ENCODE measurements at places on chromosomes 6 and 20.

DNA sequence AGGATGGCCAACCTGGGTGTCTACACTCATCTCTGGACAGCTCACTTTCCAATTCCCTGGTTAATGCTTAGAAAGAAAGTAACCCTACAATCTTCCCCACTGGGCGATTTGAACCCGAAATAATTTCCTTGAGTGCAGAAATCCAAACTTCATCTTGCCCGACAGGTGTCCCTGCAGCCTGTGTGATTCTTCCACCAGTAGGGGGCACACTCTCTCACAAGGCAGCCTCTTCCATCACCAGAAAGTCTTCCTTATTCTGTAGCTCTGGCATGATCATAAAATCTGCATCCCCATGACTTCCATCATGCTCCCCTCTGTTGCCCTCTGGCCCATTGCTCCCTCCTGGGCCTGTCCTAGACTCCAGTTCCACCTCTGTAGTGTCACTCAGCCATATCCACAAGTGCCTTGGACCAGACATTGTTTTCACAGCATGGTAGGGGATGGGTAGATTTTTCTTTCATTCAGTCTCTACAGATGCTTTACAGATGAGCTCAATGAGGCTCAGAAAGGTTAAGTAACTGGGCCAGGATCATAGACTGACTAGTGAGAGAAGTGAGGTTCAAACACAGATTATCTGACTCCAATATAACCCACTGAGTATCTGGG is 170.4 kb upstream of the SPTLC3 start:
- peak; percentile 7 for DNase-seq

- DNase-seq, result no peak
These were observed 46.3 kb downstream of the NINL start for GRCh38 chr20:25538838-25539665.

DNA sequence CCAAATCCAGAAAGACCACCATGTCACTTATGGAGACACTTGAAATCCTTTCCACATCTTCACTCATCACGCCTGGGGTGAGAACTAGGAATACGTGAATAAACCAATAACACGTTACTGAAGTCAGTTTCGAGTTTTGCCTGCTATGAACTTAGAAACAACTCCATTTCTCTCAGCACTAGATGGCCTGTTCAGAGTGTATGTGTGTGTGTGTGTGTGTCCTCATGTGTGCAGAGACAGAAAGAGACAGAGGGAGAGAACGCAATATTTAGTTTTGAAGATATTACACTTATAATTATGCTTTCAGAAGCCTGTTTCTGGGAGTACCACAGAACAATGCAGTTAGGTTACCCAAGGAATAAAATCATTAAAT is 81.2 kb upstream of the CCN6 start:
- DNase-seq, result no peak

DNA sequence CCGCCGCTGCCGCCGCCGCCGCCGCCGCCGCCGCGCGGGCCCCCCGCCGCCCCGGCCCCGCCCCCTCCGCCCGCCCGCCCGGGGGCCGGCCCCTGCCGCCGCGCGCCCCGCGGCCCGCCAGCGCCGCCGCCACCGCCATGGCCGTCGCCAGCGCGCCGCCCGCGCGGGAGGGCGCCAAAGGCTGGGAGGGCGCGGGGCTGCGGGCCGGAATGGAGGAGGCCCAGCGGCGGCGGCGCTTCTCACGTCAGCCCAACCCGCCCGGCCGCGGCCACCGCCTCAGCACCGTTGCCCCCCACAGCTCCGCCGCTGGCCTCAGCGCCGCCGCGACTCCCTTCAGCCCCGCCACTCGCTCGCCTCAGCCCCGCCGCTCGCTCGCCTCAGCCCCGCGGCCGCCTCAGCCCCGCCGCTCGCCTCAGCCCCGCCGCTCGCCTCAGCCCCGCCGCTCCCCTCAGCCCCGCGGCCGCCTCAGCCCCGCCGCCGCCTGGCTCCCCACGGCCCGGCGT is 258 bp downstream of the PHF10 start:
- DNase-seq, result peak; percentile 64

DNA sequence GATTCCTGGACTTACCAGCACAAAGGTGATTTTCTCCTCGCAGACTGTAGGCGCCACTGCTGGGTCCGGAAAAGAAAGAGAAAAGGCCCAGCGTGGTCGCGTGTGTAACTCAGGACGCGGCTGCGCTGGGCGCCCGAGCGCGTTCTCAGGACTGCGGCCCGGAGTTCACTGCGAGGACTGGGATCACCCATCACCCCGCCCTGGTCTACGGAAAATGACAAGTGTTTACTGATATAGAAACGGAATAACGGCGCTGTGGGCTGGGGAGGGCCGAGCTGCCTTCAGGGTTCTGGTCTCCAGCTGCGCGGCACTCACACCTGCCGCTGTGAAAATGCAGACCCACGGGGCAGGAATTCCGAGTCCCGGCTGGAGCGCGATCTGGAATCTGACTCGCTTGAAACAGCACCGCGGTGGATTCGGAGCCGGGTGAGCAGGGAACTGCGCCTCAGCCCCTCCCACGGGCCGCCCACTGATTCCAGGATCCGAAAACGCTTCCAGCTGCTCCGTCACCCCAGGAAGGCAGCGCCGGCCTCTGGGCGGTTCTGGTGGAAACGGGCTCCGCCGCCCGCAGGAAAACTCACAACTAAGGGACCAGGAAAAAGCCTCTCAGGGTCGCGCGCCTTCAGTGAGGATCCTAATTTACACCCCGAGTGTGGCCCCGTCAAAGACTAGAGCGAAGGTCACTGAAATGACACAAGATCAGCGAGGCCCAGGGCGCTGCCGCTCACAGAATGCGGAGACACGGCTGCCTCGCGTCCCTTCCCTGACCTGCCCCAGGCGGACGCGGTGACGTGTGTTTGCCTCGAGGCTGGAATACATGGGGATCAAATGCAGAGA is 34.5 kb downstream of the HLA-A start:
- DNase-seq, result peak; percentile 86

DNA sequence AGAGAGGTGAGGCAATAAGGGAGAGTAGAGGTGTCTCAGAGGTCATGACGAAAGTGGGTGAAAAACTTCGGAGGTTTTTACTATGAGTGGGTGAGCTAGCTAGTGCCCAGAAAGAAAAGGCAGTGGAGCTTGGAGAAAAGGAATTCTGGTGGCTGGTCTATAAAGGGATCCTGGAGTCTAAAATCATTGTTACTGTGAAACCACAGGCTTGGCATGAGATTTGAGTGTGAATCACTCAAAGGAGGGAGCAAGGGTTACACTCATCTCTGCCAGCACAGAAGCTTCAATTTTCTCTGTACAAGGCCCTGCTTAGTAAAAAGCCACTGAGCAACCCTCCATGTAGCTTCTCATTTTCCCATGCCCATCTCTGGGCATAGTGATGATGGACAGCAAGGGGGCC is 47.5 kb downstream of the CD83 start:
- no peak for DNase-seq

- DNase-seq, result no peak
These were observed 110.1 kb upstream of the SIM1 start for GRCh38 chr6:100574836-100575235.

DNA sequence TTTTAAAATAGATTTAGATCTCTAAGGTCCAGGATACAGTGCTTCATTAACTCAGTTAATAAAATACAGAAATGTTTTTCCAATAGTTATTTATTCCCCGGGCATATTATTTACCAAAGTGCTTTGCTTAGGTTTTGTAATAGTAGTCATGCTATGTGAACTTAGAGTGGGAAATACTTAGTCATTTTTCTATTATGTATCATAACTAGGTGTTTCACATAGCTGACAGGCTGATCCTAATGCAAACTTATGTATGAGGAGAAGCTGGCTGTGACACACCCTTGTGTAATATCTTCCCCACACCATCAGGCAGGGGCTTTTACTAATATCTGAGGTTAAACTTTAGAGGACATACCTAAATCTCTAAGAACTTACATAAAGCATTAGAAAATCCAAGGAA is 277.7 kb upstream of the RIMS1 start:
- no peak for DNase-seq

DNA sequence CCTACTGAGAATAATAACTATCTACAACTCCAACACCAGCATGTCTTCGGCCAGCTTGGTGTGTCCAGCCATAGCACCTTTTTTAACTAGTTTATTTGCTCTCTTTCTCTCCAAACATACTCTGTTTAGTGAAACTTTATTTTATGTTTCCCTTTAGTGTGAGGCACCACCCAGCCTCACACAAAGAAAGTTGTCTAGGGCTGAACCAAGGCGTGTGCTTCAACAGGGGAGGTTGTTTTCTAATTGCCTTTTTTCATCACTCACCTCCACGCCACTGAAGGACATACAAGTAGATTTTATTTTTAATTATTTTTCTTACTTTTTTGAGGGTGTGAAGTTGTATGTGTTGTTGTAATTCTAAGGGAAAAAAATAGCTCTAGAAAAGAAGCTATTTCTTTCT is 125.6 kb upstream of the MARCKS start:
- no peak for DNase-seq

- DNase-seq, result no peak
These were observed 405.7 kb downstream of the RFPL4B start for GRCh38 chr6:112752791-112753190.

DNA sequence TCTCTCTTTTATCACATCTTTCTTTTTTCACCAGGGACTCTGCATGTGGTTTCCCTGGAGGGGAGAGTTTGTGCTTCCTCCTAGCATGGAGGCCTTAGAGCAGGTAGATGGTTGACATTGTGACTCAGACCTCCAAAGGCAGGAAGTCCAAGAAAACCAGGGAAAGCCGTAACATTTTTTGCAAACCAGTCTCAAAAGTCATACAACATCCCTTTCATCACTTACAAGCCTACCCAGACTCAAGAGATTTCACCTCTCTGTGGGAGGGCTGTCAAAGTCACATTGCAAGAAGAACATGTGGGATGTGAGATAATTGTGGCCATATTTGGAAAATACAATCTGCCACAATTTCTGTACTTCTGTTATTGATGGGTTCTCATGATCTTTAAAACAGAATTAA is 46.2 kb downstream of the SNRNP48 start:
- no peak for DNase-seq

- DNase-seq, result no peak
These were observed 36.7 kb upstream of the RIPOR2 start for GRCh38 chr6:24972311-24972958.

GRCh38 chr20:56422076-56422823 is 10.2 kb downstream of the CASS4 start:
- DNase-seq, result peak; percentile 58

DNA sequence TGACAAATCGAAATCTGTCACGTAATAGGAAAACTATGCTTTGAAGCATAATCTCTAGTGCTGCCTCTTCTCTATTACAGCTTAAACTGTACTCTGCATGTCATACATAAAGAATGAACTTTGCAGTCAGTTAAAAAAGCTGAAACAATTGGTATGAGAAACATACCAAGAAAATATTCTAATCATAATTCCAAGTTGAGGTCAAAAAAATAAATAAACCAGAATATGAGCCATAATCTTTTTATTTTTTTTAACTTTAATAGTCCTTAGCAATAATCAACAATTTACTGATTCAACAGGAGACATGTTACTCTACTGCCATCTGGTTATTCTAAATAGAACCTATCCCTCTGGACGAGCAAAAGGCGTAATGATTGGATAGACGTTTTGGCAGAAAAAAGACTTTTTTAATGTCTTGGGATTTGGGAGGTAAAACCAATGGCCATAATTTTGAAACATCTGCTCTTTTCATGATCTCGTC is 224.4 kb upstream of the FLRT3 start:
- DNase-seq, result no peak

- peak; percentile 83 for DNase-seq
These were observed 11.5 kb upstream of the MEP1A start for GRCh38 chr6:46781478-46782378.

GRCh38 chr6:107319906-107320530 is 139.3 kb downstream of the PDSS2 start:
- DNase-seq, result no peak

- DNase-seq, result no peak
These were observed 4.9 kb upstream of the SAMD5 start for GRCh38 chr6:147503587-147503986.

DNA sequence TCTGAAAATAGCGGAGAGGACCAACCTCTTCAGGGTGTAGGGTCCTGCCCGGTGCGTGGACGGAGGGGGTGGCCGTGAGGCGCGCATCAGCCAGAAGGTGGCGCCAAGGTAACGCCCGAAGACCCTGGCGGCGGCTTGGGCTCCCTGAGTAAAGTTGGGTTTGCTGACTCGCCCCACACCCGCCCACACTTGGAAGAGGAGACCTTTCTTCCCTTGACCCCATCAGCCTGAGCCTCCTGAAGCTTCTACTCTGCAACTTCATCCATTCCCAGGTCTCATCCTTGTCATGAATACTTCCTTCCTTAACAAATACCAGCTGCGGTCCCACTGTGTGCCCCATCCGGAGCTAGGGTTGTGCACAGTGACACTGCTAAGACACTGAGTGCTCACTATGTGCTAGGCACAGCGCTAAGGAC is 14.6 kb downstream of the CD40 start:
- peak; percentile 85 for DNase-seq

DNA sequence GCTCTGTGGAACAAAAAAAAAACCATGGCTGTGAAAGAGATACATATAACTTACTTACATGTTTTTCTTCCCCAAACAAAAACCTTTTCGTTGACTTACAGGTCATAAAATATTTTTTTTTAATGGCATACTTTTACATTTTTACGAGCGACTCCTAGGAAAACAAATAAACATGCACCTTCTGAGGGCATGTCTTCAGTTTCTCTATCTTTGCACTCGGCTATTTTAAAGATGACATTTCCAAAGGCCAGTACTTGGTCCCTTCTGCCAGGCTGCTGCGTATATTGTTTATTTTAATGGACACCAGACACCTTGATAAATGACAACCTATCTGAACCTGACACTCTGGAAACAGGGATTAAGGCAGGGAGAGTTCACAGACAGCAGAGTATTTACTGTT is 49.4 kb downstream of the PIGU start:
- no peak for DNase-seq

DNA sequence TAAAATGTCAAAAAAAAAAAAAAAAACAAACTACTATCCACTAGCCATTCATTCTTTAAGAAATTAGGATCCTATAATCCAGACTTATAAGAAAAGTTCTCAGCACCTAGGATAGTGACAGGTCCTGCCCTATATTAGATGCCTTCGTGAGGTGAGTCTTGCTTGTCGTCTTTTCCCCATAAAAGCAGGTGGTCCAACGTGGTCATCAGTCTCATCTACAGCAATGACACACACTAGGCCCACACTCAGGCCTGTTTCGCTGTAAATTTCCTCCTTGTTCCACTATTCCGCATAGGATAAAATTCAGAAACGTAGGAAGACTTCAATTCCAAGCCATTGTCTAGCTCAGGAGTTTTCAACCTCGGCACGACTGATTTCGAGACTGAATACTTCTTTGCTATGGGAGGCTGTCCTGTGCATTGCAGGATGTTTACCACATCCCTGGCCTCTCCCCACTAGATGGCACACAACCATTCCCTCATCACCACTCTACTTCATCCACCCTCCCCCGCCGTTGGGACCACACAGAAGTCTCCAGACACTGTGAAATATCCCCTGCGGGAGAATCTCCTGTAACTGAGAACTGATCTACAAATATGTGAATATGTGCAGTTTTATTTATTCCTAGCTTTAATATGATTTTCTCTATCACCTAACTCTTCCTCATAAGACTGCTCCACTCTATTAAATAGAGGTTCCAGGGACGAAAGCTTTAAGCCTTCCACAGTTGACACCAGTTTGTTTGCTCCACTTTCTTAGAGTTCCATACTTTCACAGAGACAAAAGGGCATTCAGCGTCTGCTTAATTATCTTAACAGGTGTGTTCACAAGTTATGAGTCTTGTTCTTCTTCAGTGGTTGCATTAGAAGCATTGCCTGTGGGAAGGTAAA is 346.3 kb downstream of the BMP2 start:
- DNase-seq, result peak; percentile 39

GRCh38 chr20:24986436-24987015 is 6.0 kb downstream of the APMAP start:
- DNase-seq, result no peak

- peak; percentile 91 for DNase-seq
These were observed 6.3 kb downstream of the OXT start for GRCh38 chr20:3077618-3078134.
